Effector CD8-positive, alpha-beta T cell (primary cell): ENCODE measurements at places on chromosomes 16 and 17.

DNA sequence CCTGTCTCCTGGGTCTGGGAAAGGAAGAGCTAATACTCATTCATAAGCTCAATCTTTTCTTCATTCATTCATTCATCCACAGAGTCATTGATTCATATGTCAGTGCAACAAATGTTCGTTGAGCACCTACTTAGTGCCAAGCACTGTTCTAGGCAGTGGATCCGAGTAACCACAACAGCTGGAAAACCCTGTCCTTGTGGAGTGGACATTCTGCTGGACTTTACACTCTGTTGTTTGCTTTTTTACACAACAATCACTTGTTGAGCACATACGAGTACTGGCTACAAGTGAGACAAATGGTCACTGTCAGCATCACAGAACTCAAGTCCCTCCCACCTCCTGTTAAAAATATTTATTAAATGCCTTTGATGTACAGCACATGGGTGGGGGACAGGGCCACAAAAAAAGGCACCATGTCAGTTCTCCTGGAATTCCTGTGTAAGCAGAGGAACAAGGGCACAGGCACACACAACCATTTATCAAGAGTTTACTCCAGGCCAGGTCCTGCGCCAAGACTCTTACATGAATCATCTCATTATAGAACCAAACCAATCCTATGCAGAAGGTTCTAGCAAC lies 46.9 kb downstream of the TEKT5 start:
- no peak for DNase-seq

DNA sequence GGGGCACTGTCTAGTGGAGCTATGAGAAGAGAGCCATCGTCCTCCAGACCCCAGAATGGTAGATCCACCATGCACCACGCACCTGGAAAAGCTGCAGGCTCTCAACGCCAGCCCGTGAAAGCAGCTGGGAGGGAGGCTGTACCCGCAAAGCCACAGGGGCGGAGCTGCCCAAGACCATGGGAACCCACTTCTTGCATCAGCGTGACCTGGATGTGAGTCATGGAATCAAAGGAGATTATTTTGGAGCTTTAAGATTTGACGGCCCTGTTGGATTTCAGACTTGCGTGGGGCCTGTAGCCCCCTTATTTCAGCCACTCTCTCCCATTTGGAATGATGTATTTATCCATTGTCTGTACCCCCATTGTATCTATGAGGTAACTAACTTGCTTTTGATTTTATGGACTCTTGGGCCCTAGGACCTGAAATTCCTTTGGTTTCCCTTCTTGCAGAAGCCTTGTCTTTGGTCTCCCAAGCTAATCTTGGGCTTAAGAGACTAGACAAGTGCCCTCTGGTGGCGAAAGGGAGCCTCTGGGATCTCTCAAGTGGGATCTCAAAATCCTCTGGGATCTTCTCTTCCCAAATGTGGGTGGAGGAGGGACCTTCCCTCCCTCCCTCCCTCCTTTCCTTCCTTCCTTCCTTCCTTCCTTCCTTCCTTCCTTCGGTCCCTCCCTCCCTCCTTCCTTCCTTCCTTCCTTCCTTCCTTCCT lies 58.2 kb upstream of the HAPSTR1 start:
- DNase-seq, result no peak

DNA sequence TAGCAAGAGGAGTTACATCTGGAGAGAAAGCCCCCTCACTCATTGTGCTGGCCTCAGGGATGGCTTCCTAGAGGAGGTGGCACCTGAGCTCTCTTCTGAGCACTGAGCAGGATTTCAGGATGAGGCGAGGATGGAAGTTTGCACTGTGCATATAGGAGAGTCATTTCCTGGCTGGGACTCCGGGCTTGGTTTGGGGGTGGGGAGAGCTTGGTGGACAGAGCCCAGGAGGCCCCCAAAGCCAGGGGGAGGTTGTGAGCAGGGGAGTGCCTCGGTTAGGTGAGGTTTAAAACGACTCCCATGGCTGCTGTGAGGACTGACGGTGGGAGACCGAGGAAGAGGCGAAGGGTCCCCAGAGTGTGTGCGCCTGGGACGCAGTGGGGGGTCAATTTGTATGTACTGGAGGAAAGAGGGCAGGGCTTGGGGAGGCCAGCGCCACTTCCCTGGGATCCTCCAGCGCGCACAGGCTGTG lies 1.2 kb downstream of the CAMKK1 start:
- DNase-seq, result no peak

DNA sequence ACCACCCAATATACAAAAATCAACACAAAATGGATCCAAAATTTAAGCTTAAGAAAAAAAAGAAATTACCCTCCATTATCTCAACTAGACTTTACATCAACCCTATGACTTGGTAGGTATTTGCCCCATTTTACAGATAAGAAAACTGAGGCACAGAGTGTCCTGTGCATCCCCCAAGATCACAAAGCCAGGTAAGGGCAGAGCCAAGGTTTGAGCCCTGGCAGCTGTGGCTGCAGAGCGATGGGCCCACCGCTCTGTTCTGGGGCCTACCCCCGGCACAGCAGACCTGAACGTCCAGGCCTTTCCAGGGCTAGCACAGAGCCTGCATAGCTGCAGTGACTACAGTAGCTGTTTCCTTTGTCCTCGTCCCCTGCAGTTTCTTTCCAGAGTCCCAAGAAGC lies 417.6 kb downstream of the SOX9 start:
- DNase-seq, result no peak

GRCh38 chr16:66660422-66661209 lies 35.9 kb downstream of the CMTM4 start:
- no peak for DNase-seq

GRCh38 chr17:62630365-62631085 lies 3.1 kb downstream of the MRC2 start:
- no peak for DNase-seq

DNA sequence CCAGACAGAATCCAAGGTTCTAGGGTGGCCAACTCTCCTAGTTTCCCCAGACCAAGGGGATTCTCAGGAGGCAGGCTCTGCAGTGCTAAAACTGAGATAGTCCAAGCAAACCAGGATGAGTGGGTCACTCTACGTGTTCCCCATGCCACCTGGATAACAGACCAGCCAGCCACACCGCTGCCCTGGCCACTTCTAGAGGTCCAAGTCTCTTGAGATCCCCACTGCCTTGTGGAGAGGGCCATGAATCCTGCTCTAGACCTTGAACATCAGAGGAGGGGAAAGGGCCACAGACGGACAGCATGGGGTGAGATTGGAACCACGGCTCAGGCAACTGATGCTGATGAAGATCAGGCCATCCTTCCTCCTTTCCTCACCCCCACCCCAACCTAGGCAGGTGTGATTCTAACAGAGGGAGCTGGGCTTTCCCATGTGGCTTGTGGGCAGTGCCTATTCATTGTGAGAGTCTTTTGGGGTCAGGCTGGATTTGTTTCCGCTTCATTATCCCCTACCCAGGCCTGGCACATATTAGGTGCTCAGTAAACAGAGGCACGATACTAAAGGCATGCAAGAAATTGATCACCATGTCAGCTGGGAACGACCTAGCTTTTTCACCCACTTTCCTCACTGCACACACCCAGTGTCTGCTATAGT lies 16.8 kb upstream of the TVP23A start:
- no peak for DNase-seq

- no peak for DNase-seq
These were observed 14.8 kb upstream of the GFOD2 start for GRCh38 chr16:67733734-67734470.

GRCh38 chr17:82603981-82604448 lies 44.2 kb downstream of the WDR45B start:
- DNase-seq, result peak; percentile 12

DNA sequence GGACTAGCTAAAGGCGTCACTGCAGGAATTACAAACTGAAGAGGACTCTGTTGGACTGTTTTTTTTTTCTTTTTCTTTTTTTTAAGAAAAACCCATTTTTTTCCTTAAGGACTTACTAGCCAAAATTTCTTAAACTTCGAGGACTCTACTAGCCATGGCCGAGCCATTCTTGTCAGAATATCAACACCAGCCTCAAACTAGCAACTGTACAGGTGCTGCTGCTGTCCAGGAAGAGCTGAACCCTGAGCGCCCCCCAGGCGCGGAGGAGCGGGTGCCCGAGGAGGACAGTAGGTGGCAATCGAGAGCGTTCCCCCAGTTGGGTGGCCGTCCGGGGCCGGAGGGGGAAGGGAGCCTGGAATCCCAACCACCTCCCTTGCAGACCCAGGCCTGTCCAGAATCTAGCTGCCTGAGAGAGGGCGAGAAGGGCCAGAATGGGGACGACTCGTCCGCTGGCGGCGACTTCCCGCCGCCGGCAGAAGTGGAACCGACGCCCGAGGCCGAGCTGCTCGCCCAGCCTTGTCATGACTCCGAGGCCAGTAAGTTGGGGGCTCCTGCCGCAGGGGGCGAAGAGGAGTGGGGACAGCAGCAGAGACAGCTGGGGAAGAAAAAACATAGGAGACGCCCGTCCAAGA lies 878 bp downstream of the HEXIM1 start:
- DNase-seq, result peak; percentile 60

DNA sequence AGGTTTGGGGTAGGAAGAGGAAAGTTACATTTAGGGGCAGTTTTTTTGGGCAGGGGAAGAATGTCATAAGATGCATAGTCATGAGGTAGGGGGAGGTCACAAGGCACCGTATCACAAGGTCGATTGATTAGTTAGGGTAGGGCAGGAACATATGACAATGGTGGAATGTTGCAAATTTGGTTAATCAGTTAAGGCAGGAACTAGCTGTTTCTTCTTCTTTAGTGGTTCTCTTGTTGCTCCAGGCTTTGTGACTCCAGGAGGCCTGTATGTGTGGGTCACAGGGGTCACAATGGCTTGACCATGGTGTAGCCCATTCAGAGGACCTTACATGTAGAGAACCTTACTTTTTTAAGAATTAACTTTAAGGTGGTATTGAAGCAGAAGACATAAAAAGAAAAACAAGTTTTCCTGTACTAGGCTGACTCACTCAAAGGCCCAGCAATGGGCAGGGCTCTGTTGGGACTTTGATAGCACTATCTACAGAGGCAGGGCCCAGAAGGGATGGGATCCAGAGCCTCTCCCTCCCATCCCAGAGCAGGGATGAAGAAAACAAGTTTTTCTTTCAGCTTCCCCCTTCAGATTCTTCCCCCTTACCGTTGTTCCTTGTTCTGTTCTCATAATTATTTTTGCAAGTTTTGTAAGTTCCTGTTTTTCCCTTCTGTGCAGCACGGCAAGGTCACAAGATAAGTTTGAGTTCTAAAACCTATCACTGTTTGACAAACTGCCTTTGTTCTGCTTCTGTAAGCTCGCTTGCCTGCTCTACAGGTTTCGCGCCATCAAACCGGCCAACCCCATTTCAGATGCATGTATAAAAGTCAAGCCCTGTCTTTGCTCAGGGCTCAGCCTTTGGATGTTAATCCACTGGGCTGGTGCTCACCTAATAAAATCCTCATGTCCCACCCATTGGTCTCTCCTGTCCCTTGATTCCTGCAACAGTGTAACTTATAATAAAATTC lies 45.8 kb upstream of the ATF7IP2 start:
- no peak for DNase-seq

- no peak for DNase-seq
These were observed 36.8 kb downstream of the NLRC5 start for GRCh38 chr16:57025941-57026777.

DNA sequence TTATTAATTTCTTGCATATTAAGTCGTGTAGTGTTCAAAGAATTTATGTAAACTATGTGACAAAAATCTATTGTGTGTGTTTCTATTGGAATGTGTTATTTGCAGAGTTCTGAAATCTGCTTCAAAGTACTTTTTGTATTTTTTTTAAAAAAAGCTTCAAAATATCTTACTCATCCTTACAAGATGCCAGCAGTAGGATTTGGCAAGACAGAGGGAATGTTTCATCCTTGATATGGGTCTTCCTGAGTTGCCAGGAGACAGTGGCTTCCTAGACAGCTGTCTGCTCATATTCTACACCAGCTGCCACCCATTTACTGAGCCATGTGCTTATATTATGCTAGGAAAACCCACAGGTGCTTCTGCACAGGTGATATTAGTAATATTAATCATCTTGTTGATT lies 36.4 kb downstream of the EFCAB5 start:
- DNase-seq, result no peak

GRCh38 chr16:84237994-84238750 lies 1.6 kb downstream of the KCNG4 start:
- DNase-seq, result no peak

DNA sequence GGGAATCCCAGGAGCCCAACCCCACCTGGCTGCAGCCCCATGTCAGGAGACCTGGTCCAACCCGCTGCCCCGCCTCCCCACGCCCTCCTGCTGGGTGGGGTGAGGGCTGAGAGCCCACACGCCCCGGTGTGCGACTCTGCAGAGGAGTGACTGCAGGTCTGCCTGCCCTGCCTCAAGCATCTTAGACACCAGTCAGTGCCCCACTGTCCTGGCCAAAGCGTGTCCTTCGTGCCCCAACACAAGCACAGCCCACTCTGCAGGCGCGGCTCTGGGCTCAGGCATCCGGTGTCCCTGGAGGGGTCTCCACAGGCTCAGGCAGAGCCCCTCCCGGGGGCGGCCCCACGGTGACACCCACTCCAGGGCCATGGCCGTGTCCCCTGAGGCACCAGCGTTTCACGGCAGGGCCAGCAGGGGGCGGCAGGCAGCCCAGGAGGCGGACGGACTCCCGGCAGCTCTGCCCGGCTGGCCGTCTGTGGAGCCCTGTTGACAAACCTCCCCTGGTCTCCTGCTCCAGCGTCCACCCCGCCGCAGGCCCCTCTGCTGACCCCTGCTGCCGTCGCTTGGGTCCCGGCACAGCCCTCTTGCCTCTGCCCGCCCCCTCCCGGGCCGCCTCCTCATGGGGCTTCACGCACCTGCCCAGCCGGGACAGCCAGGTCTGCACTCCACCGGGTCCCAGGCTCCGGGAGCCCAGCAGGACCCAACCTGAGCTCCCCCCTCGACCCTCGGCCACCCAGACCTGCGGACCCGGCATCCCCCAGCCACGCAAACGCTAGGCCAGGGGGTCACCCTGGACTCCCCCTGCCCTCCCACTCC lies 8.6 kb upstream of the UBE2I start:
- peak; percentile 68 for DNase-seq

DNA sequence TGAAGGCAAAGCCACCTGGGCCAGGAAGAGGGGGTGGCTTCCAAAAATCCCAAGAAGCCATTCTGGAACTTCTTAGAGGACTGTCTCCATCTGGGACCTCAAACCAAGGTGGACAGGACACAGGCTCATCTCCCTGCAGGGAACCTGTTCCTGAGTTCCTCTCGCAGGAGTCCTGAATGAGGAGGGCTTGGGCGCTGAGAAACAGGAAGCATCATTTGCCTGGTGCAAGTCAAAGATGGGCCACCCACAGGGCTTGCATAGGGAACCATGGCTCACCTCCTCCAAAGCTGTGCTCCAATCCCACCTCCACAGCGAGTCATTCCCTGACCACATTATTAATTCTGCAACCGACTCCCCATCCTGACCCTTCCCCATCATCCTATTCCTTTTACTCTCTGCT lies 55.0 kb upstream of the RPL38 start:
- DNase-seq, result no peak

GRCh38 chr17:2054262-2054511 lies 716 bp upstream of the HIC1 start:
- DNase-seq, result no peak

- no peak for DNase-seq
These were observed 118.6 kb downstream of the PRKCA start for GRCh38 chr17:66420961-66421371.

- DNase-seq, result no peak
These were observed 263.6 kb downstream of the NTN1 start for GRCh38 chr17:9284884-9285283.
